ENCODE measurements at places on chromosomes 1 and 21.

- H3K27ac ChIP-seq = no peak overlapping the region
- no peaks in the 10 kb centered on the region for H3K4me1 ChIP-seq
- H3K4me3 ChIP-seq = no peak overlapping the region
- H3K27me3 ChIP-seq = no peaks in the 10 kb centered on the region
These were observed 164.6 kb downstream of the NCAM2 start for GRCh38 chr21:21162786-21163185.

DNA sequence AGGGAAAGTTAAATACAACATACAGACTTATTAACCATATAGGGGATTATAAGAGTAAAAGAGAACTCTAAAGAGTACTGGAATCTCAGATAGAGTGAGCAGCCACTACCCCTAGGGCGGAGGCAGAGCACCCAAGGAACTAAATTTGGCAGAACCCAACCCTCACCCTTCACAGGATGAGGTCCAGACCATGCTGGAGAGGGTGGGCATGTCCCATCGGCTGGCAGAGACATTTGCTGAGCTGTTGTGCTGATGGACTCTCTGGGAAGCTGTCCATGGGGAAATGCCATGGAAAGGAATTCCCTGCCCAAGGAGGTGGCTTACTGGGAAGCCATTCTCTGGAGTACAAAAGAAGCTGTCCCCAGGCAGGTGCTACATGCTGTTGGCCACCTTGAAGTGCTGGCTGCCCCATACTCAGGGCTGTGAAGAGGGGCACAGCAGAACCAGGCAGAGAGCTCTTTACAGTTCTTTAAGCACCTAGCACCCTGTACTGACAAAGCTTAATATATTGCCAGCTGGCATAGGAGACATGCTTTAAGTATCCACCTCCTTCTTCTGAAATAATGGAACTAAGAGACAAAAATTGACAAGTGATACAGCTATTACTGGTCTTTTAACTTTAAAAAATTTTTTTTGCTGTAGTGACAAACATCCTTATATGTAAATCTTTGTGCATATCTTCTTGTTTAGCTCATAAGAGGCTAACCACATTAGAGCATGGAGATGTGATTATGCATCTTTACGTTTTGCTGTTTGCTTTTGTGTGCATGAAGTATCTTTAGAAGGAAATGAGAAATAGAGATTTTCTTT, 29.6 kb downstream of the TSNAX start:
- no peak overlapping the region for H3K27ac ChIP-seq
- no peaks in the 10 kb centered on the region for H3K27me3 ChIP-seq
- no peaks in the 10 kb centered on the region for H3K4me1 ChIP-seq
- no peaks in the 10 kb centered on the region for H3K36me3 ChIP-seq
- no peak for DNase-seq

GRCh38 chr1:179794146-179794545, 51.1 kb downstream of the FAM163A start:
- no peak overlapping the region for H3K4me3 ChIP-seq
- no peaks in the 10 kb centered on the region for H3K36me3 ChIP-seq
- no peaks in the 10 kb centered on the region for H3K4me1 ChIP-seq
- H3K27me3 ChIP-seq = no peaks in the 10 kb centered on the region
- no peak overlapping the region for H3K27ac ChIP-seq

DNA sequence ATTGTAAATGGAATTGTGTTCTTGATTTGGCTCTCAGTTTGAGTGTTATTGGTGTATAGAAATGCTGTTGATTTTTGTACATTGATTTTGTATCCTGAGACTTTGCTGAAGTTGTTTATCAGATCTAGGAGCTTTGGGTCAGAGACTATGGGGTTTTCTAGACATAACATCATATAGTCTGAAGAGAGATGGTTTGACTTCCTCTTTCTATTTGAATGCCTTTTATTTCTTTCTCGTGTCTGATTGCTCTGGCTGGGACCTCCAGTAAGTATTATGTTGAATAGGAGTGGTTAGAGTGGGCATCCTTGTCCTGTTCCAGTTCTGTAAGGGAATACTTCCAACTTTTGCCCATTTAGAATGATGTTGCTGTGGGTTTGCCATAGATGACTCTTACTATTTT, 39.1 kb upstream of the ANGPTL1 start:
- no peaks in the 10 kb centered on the region for H3K4me1 ChIP-seq
- no peak overlapping the region for H3K27ac ChIP-seq
- H3K36me3 ChIP-seq = no peaks in the 10 kb centered on the region
- H3K4me3 ChIP-seq = no peak overlapping the region

- no peak overlapping the region for H3K4me3 ChIP-seq
- peaks cover 35% of the 10 kb centered on the region for H3K4me1 ChIP-seq
- no peaks in the 10 kb centered on the region for H3K36me3 ChIP-seq
- H3K27ac ChIP-seq = peak overlapping the region; percentile 84
These were observed 329.7 kb upstream of the SNX7 start for GRCh38 chr1:98331718-98332311.

DNA sequence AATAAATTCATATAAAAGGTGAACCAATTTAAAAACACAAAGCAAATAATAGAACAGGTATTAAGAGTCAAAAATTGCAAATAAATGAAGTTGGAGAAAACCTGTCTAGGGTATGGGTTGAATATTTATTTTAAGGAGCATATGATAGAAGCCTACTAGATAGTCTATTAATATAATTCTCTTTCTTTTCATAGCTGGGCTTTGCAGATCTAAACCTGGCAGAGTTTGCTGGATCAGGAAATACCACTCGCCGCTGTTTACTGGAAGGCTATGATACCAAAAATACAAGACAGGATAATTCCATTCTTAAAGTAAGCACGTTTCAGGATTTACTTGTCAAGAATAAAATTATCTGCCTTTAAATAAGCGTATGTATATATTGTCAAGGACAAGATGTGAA, 48.9 kb downstream of the HENMT1 start:
- no peak overlapping the region for H3K4me3 ChIP-seq
- H3K4me1 ChIP-seq = no peaks in the 10 kb centered on the region
- no peaks in the 10 kb centered on the region for H3K27me3 ChIP-seq

DNA sequence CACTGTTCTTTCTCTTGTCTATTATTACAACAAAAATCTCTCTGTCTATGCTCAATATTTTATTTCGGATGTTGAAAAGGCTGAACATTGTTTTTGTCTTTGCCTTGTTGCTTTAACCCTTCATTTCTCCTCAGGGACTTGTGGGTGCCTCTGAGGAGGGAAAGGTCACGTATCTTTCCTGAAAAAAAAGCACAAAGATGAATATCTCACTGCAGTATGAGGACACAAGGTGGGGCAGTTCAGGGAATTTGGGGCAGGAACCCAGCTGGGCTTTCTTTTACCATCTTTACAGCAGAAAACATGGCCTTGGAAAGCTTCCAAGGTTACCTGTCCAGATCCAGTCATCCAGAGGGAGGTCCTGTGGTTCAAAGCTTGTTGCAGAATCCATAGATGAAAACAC, 99.1 kb upstream of the LPGAT1 start:
- H3K36me3 ChIP-seq = no peaks in the 10 kb centered on the region
- DNase-seq = no peak
- no peaks in the 10 kb centered on the region for H3K27me3 ChIP-seq
- peak overlapping the region; percentile 65 for H3K27ac ChIP-seq
- H3K4me3 ChIP-seq = no peak overlapping the region

DNA sequence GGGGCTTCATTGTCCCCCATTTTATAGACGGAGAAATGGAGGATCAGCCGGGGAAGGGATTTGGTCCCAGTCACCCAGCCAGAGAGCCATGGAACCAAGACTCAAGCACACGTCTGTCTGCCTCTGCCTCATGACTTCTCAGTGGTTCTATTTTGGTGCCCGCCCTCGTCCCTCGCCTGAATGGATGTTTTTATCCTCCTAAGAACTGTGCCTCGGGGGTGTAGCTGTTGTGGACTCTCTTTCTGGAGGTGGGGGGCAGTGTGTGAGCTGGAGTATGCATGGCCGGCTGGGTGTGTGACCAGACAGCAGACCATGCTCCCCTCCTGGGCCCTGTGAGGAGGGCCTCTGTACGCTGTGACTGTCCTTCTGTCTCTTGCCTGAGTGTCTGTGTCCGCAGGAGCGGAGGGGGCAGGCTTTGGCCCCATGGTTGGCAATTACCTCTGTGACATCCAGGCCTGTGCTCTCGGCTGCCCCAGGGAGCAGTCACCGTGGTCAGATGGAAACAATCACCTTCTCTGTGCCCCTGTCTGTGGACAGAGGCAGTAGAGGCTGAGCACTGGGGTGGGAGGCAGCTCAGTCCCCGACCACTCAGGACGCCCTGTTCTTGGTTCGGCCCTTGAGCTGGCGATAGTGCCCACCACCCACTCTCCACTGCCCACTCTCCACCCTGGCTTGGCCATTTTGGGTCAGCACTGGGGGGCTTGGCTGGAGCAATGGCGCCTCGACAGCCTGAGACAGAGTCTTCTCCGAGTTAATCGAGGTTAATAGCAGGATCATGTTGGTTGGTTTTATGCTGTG, 20.4 kb downstream of the WNT4 start:
- H3K36me3 ChIP-seq = peaks cover 11% of the 10 kb centered on the region
- H3K27ac ChIP-seq = no peak overlapping the region
- H3K4me3 ChIP-seq = no peak overlapping the region
- H3K27me3 ChIP-seq = no peaks in the 10 kb centered on the region
- no peak for DNase-seq

DNA sequence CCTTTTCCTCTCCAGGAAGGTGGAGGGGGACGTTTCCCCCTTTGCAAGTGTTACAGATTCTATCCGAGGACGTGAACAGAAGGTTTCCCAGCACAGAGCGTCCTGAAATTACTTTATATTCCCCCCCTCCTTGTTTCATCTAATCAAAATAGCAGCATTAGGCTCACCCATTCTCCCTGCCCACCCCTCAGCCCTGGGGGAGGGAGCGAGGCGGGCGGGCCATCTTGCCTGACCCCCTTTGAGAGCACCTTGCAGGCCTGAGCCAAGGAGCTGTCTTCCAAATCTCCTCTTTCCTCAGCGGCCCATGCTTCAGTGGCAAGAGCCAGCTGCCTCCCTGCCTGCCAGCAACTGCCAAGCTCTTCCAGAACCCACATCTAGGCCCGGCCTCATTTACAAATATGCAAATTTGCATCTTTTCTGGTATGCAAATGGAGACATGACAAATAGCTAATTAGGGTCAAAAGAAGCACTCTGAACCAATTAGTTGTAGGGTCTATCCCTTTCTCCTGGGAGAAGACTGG, 69.1 kb upstream of the POU3F1 start:
- H3K27me3 ChIP-seq = no peaks in the 10 kb centered on the region
- H3K4me3 ChIP-seq = no peak overlapping the region
- DNase-seq = no peak
- H3K36me3 ChIP-seq = no peaks in the 10 kb centered on the region
- H3K4me1 ChIP-seq = peaks cover 34% of the 10 kb centered on the region

DNA sequence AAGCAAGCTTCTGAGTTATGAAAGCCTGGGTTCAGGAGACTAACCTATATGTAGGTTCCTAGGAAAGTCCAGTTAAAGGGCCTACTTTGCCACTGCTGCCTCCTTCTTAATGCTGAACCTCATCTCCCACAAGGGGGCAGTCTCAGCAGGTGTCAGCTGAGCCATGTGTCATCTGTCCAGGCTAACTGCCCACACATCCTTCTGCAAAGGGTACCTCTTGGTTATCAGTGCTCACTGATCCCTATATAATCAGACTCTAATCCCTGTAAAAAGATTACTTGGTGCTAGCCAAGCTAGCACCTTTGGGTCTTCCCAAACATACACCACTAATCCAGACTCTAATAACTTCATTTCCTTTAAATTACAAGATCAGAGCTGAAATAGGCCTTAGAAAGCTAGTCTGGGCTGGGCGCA, 9.0 kb downstream of the PRDX1 start:
- no peak overlapping the region for H3K27ac ChIP-seq
- H3K4me1 ChIP-seq = peaks cover 9% of the 10 kb centered on the region
- no peak for DNase-seq
- H3K4me3 ChIP-seq = no peak overlapping the region

- DNase-seq = no peak
- peaks cover 13% of the 10 kb centered on the region for H3K36me3 ChIP-seq
- no peaks in the 10 kb centered on the region for H3K27me3 ChIP-seq
These were observed 788 bp upstream of the TXNIP start for GRCh38 chr1:145997016-145997717.

- H3K27me3 ChIP-seq = peaks cover 100% of the 10 kb centered on the region
- no peak overlapping the region for H3K4me3 ChIP-seq
- DNase-seq = no peak
These were observed 4.5 kb downstream of the PAX7 start for GRCh38 chr1:18635070-18635577.

GRCh38 chr1:170676628-170677027, 12.7 kb downstream of the PRRX1 start:
- H3K36me3 ChIP-seq = no peaks in the 10 kb centered on the region
- no peak overlapping the region for H3K4me3 ChIP-seq
- no peak for DNase-seq
- no peaks in the 10 kb centered on the region for H3K4me1 ChIP-seq
- H3K27ac ChIP-seq = no peak overlapping the region
- no peaks in the 10 kb centered on the region for H3K27me3 ChIP-seq

DNA sequence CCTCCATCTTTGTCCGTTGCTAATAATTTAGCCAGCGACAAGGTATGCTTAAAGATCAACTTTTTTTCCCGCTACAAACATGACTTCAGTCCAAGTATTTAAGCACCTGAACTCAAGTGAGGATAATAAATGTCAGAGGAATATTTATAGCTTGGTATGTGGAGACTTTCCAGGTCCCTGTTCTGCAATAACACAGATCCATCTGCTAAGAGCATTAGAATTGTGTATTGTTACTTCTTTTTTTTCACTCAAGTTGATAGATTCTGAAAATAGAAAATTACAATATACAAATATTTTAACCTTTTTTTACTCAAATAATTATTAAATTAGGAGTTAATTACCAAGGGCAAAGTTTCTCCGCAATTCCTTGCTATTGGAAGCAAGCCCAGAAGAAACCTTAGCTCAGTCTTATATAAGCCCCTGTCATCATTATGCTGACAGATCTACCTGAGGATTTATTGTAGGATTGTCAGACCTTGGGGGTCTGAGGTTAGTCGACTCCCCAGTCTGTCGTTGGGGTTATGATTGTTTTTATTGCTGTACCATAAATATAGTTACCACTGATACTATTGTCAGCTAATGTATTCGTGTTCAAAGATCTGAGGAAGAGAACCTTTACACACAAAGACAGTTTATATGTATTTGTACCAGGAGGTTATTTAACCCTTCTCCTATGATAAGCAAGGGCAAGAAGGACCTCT, 337.9 kb downstream of the TBX15 start:
- no peak overlapping the region for H3K27ac ChIP-seq
- no peaks in the 10 kb centered on the region for H3K27me3 ChIP-seq
- no peaks in the 10 kb centered on the region for H3K4me1 ChIP-seq
- H3K4me3 ChIP-seq = no peak overlapping the region
- H3K36me3 ChIP-seq = no peaks in the 10 kb centered on the region

- H3K27me3 ChIP-seq = no peaks in the 10 kb centered on the region
- no peaks in the 10 kb centered on the region for H3K36me3 ChIP-seq
- H3K4me1 ChIP-seq = peaks cover 24% of the 10 kb centered on the region
- H3K27ac ChIP-seq = no peak overlapping the region
- DNase-seq = no peak
- no peak overlapping the region for H3K4me3 ChIP-seq
These were observed 304.7 kb upstream of the USP25 start for GRCh38 chr21:15425049-15425448.

Measured in keratinocyte (primary cell).